ENCODE measurements at places on chromosomes 6 and 20.

- peak; percentile 58 for DNase-seq
These were observed 67.9 kb downstream of the NCOA7 start for GRCh38 chr6:125858427-125859320.

GRCh38 chr6:16238963-16239797 lies 793 bp downstream of the GMPR start:
- DNase-seq = peak; percentile 56

DNA sequence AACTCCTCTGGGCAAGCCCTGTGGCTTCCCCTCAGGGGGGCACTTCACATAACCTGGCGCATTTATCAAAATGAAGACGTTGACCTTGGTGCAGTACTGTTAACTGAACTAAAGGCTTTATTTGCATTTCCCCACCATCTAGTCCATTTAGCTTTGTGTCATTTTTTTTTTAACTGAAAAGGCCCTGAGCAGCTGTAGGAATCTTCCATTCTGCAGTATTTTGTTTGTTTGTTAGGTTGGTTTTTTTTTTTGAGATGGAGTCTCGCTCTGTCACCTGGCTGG lies 10.7 kb downstream of the TMEM181 start:
- DNase-seq = no peak

DNA sequence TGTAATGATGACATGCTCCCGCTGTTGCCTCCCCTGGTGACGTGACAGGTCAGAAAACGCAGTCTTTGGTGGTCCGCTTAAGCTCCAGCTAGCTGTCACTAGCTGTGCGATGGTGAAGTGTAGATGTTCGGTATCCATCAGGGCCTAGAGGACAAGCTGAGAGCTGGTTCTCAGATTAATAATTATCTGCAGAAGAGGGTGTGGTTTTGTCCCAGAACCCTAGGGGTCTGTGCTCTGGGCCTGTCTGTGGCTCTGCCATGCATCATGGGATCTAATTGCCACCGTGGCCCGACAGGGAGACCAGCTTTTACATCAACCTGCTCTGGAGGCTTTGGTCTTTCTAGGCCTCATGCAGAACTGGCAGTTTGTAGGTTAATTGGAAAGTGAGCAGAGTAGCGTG lies 34.1 kb downstream of the ERMARD start:
- no peak for DNase-seq

- DNase-seq = peak; percentile 95
These were observed 16.3 kb downstream of the LRRC1 start for GRCh38 chr6:53811082-53811481.

GRCh38 chr6:142945049-142945445 lies at the start of gene HIVEP2:
Gene HIVEP2, minus strand, starts transcription at chr6:142945176. Its CDS starts 170,438 bp downstream, at chr6:142774738.
- DNase-seq = peak; percentile 19

DNA sequence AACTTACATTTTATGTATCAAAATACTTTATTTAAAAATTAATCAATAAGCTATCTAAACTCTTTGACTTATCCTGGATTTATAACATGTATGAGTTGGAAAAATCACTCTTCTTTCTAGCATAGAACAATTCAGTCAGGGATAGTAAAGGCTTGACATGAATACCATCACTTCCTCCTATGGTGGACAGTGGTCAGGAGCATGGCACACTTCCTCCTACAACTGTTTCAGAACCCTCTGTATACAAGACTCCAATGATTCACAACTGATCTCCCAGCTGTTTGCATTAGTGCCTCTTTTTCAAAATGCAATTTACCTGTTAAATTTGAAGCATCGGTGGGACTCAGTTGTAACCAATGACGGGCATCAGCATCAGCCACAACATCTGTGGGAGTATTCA lies 129.7 kb downstream of the RALGAPA2 start:
- DNase-seq = no peak

DNA sequence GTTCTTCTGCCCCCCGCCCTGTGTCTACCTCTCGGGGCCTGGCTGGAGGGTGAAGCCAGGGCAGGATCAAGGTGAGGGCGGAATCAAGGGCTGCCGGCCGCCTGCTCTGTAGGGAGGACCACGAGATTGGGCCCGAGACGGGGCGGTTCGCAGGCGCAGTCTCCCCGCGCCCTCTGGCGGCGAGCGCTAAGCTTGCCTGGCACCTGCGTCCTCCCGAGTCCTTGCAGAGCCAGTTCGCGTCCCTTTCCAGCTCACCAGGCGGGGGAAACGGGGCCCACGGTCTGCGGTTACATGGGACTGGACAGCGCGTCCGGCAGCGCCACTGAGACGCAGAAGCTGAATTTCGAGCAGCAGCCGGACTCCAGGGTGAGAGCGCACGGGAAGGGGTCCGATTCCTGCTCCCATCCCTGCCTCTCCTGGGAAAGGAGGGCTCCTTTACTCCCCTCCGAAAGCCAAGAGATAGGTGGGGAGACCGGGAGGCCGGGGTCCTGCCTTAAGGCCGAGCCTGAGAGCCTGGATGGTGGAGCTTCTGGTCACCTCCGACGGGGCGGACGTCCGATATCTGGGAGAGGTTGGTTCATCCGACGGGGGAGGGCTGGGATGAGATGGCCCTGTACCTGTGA lies 3.6 kb upstream of the MATN4 start:
- peak; percentile 2 for DNase-seq
